ENCODE measurements at places on chromosomes 3 and 15. TPM values are rescaled to one million over a fixed set of nuclear protein-coding genes. Genes with fewer than 3 reads are reported as not detected.

DNA sequence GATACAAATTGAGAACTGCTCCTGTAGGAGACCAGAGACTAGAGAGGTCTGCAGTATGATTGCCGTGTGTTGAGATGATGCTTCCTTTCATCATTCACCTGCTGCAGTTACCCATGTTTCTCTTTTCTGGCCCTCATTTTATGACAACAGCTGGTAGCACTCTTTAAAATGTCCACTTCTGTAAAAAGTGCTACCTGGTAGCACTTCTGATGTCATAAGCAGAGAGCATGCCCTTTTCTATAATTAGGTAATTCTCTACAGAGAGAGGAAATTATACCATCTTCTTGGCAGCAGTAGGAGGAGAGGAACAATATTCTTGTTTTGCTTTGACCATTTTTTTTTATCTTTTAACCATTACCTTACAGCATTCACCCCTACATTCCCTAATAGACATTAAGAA is 123.8 kb downstream of the PPM1L start:
- no peak for DNase-seq

DNA sequence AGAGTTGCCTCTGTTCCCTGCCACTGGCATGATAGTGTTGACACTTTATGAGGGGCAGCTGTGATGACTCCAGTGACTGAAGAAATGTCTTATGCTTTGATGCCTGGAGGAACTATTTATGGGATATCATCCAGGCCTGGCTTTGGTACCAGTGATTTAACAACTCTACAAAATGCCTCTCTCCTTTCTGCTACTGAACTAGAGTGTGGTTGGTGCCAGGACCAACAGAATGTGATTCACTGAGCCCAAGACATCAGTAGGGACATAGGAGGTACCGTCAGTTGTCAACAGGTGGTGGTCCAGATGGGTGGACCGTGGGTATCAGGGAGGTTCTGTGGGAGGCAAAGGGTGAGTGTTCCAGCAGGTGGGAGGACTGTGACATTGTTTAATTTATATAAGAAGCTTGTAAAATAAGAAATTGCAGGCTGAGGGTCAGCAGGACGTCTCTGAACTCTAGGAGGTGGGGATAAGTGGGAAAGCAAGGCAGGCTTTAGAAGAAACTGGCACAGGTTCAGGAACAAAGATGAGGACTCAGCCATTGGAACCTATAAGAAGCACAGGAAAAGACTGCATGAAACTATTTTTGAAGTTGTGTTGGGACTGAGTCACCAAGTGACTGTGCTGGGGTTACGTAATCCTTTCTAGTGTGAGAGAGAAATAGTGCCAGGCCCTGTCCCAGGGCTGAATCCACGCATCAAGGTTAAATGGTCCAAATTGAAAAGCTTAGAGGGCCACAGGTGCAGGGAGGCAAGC is 28.5 kb upstream of the SLC7A14 start:
- no peak for DNase-seq

- no peak for DNase-seq
These were observed 39.1 kb downstream of the TKT start for GRCh38 chr3:53216723-53217122.

GRCh38 chr15:77455696-77456321 is 35.1 kb downstream of the HMG20A start:
- no peak for DNase-seq

The CPN2 gene
- total RNA-seq: 0.09 TPM

GRCh38 chr15:92954578-92954977 is 54.5 kb downstream of the CHD2 start:
- DNase-seq: no peak

The MME gene
- total RNA-seq: 23.7 TPM

The SI gene
- not detected for total RNA-seq

- no peak for DNase-seq
These were observed 44.9 kb upstream of the GABRG3 start for GRCh38 chr15:26926081-26926480.

- no peak for DNase-seq
These were observed 290.0 kb downstream of the ADAMTSL3 start for GRCh38 chr15:83943849-83944404.

Measured in WTC11 (cell line).